ENCODE measurements at places on chromosomes 12 and 14.

DNA sequence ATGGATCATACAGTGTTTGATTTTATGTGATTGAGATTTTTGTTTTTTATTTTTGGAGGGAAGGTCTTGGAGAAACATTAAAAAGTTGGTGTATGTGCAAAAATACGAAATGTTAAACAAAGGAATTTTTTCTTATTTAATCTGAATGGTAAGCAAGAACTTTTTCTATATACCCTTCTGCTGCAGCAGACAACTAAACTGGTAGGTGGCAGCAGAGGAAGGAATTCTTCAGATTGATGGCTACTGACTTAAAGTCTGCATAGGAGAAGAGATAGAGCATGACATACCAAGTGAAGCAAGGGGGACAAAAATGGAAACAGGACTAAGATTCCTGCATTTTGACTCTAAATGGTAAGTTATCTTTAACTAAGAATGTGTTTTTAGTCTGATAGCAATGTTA is 42.0 kb upstream of the A2ML1 start:
- DNase-seq = no peak

- DNase-seq = no peak
These were observed 100.0 kb downstream of the PRKCH start for GRCh38 chr14:61421212-61421923.

DNA sequence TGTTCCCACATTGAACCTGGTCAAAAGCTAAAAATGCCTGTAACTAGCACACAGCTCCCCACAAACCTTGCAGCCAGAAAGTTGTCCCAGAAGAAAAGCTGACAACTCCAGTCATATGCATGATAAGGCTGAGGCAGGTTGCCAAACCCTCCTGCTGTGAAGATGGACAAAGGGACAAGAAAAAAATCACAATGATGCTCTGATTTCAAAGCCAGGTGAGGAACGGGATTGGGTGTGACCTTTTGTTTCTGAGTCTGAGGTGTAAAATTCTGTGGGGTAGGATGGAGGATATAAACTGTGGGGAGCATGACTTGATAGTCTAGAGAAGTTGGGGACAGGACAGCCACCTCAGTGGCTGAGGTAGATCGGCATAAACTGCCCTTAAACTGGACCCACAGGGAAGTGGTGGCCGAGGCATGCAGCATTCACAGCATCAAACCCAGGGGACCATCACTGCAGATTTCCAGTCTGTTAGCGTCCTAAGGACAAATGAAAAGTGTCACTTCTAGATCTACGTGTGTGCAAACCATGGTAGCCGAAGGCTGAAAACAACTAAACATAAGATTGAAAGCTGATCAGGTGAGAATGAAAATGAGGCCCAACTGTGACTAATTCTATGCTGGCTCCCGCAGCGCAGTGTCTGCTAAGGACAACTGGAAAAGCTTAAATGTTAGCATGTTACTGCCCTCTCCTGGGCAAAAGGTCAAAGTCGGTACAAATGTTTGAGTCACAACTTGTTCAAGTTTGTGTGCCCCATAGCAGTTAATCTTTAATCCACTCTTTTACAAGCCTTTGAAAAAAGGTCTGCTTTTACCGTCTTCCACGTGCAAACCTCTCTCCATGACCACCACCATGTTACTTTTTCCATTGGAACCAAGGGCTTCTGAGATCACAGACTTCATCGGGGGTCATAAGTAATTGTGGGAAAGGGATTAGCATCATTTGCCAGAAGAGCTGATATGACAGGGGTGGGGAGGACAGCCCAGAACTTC is 39.8 kb downstream of the GRIN2B start:
- no peak for DNase-seq

DNA sequence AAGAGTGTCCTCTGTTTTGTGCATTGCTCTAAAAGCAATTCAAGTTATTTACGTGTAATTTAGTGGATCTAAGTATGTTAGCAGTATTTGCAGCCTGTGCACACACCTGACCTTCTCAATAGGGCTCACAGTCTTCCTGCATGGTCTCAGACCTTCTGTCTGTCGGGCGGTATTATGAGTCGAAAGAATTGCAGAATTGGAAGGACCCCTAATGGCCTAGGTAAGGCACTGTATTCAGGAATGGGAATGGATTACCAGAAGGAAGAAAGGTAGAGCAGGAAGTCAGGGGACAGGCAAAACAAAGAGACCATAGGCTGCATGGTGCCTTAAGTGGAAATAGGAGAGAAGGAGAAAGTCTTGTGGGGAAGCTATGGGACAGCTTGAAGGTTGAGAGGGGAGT is 341.6 kb downstream of the VRK1 start:
- DNase-seq = no peak

GRCh38 chr14:33720284-33720787 is 230.5 kb downstream of the EGLN3 start:
- no peak for DNase-seq

GRCh38 chr12:41683023-41683422 is 461.7 kb downstream of the GXYLT1 start:
- DNase-seq = no peak

- DNase-seq = no peak
These were observed 71.0 kb downstream of the LIN52 start for GRCh38 chr14:74155749-74156148.

GRCh38 chr12:75774261-75775052 is 257.1 kb downstream of the PHLDA1 start:
- DNase-seq = no peak

- DNase-seq = no peak
These were observed 414.8 kb downstream of the SLC6A15 start for GRCh38 chr12:84497819-84498218.

DNA sequence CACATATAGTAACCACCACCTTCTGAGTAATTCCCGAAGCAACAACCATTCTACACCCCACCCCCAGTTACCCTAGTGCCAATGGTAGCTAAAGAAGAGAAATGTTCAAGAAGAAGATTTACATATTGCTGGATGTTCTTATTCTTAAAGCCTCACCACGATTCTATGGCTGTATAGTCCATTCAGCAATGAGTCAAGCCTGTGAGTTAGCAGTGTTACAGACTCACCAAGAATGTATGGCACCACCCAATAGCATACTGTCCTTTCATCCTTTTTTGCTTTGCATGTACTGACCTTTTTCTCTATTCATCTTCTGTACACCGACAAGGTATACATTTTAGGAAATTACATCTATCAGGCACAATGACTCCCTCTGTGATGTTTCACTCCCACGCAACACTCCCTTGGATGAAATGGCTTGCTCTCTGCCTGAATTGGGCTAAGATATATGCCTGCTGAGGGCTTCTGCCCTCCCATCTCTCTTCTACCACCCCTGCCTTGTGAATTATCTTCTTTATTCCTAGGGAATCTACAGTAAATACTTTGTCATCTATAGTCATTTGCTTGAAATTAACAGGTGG is 945.8 kb downstream of the DIO2 start:
- DNase-seq = no peak

DNA sequence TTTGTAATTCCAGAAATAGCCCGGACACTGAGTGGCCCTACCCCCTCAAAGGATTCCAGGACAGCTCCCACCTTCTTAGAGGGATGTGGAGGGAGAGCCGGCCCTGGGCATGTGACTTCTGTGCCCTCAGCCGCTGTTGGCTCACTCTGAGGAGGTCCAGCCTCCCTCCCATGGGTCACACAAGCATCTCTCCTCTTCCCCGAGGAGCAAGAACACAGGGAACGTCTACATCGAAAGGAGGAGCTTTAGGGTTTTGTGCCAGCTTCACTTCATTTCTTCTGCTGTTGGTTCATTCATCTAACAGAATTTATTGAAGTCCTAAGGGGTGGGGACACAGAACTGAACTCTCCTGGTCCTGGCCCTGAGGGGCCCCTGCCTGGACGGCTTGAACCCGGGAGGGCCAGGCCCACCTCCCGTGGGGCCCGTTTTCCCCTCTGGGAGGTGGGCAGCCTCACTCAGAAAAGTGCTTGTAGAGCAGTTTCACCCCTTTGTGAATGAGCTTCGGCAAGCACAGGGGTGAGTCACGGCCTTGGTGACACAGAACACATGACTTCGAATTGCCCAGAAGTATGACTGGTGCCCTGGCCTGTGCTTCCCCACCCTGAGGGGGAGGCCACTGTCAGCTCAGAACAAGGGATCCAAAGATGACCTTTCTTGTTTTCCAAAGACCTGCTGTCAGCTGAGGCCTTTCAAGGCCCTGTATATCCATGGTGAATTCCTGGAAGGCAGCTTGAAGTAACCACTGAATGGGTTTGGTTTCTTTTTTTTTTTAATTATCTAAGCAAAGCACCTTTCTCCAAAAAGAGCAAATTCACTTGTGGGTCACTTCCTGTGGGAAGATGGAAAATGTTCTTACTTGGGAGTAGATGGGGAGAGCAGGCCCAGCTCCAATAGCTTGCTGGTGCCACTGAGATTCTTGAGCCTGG is 39.2 kb downstream of the NFKBIA start:
- DNase-seq = no peak

DNA sequence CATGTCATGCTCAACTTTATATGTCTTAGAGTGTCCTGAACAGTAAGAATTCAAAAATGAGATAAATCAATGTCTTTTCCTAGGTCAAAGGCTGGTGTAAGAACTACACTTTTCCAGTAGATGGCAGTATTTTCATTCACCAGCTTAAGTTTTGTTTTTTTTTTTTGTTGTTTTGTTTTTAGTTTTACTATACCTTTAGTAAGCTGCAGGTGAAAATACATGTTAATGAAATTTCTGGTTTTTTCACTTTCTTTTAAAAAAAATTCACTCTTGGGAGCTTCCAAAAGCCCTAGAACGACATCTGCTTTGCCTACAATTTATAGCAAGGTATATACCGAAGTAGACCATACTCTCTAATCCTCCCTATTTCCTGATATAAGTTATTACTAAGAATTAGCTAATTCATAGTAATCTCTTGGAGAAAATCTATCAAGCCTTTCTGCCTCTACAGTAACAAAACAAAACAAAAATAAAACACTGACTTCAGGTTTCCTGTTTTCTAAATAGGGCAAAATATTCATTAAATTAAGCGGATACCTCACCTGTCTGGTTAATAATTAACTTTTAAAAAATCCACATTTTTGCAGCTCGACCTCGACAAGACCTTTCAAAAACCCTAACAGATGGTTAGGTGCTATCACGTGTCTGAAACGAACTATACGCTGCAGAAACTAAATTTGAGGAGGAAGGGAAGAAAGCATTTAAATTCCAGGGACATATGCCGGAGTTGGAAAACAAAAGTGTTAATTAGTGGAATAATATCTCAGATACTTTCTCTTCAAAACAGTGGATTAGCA is 2.7 kb upstream of the SAMD4A start:
- DNase-seq = no peak

DNA sequence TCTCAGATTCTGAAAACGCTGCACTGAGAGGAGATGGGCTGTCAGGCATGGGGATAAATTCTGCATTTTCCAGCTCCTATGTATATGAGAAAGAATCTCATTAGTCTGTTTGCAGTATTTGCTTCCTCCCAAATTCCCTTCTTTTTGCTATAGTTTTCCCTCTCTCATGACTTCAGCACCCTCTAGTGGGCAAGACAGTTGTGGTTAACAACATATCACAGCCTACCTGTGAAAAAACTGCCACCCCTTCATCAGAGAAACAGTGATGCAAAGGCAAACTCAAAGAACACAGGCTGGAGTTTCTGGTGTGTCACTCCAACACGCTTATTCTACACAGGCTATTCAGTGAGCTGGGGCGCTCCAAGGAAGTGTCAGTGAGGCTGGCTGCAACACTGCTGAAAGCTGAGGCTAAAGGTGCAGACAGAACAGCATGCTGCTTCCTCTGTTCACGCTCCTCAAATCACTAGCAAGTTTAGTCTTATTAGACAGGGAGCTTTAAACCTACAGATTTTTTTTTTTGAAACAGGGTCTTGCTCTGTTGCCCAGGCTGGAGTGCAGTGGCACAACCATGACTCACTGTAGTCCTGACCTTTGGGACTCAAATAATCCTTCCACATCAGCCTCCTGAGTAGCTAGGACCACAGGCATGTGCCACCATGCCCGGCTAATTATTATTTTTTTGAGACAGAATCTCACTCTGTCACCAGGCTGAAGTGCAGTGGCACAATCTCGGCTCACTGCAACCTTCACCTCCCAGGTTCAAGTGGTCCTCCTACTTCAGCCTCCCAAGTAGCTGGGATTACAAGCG is 19.3 kb downstream of the ZC2HC1C start:
- no peak for DNase-seq

DNA sequence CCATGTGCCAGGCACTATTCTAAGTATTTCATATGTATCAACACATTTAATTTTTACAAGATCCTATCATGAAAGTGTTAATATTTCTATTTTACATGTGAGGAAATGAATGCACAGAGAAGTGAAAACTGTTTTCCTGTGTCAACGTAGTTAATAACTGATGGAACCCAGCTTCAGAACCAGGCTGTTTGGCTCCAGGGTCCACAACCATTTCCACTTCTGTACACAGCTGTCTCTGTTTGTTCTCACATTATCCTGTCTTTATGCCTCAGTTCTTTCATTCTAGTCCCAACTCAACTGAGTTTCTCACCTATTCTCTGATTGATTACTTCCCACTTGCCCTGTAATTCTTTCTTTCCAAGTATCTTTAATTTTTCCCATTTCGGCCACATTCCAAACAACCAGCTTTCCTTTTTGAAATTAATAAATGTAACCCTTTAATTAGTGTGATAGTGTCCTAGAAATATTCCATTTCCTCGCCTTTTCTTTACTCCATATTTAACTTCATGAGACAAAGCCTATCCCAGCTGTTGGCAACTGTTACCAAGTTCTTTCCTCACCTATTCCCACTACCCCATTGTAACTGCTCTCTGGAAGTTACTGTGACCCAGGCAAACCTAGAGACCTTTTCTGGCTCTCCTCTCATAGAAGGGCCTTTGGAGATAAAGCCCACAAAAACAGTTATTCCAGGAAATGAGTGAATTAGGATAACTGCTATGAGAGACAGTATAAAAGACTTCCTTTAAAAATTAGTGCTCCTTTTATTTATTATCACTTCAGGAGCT is 218.7 kb downstream of the RASSF9 start:
- DNase-seq = no peak

- no peak for DNase-seq
These were observed 755 bp downstream of the SETD1B start for GRCh38 chr12:121804417-121805111.

DNA sequence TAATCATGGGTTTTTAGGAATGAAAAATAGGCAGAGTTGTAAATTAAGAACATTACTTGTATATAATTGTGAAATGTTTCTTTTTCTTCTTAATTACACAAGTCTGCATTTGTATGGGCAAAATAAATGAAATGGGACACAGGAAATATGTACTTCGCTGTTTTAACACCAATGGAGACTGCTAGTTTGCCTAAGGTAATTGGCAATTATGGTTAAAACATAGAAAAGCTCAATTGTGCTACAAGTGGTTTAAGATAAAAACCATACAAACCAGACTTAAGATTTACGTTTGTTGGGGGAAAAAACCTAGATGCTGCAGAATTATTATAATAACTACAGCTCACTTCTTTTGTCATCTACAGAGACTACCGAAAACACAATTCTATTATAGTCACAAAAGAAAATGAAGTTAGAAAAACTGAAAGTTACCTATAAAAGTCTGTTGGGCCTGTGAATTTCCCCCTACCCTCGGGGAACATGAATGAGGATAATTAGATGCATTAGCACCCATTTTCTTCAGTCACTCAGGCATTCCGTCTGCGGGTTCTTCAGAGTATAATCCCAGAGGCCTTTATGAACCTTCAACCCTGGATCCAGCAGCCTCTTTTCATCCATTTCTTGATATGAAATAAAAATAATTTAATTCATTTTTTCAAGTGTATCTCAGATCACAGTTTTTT is 37.2 kb downstream of the BTBD7 start:
- DNase-seq = no peak

- no peak for DNase-seq
These were observed 154.8 kb downstream of the TMX1 start for GRCh38 chr14:51394804-51395203.

- no peak for DNase-seq
These were observed 258.3 kb upstream of the NAV3 start for GRCh38 chr12:77572371-77572770.

- DNase-seq = no peak
These were observed 24.6 kb downstream of the ATG2B start for GRCh38 chr14:96338551-96338950.

Data from AG09319 (cell line).